ENCODE measurements at places on chromosomes 2 and 18. TPM values are rescaled to one million over a fixed set of nuclear protein-coding genes. Genes with fewer than 3 reads are reported as not detected.

Gene REG3G
- not detected for total RNA-seq

Gene MFSD2B
- 0.30 TPM for total RNA-seq

Gene FLACC1
- total RNA-seq = 7.5 TPM

Gene ANKRD30BL
- not detected for total RNA-seq

Gene DYNC2LI1
- total RNA-seq = 10.9 TPM

Gene RUFY4
- total RNA-seq = not detected

Gene SERPINB10
- total RNA-seq = not detected

DNA sequence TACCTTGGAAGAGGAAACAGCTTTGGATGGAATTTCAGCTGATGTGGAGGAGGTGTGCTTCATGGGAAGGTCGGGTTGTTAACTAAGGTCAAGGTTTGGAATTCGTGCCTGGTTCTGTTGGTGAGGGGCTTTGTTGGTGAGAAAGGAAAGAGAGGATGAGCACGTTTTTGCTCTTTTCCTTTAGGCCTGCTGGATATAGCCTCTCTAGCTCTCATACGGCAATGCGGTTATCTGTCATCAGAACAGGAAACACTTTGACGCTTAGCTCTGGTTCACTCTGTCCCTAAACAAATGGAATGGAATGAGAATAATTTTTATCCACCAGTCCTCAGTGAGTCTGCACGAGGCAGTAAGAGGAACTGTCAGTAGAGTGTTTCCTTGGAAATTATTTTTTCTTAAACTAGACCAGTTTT, 169.7 kb upstream of the NOSTRIN start:
- peaks cover 50% of the 10 kb centered on the region for H3K4me1 ChIP-seq
- peak overlapping the region; percentile 89 for H3K27ac ChIP-seq
- DNase-seq = no peak
- no peak overlapping the region for H3K4me3 ChIP-seq
- no peaks in the 10 kb centered on the region for H3K27me3 ChIP-seq

DNA sequence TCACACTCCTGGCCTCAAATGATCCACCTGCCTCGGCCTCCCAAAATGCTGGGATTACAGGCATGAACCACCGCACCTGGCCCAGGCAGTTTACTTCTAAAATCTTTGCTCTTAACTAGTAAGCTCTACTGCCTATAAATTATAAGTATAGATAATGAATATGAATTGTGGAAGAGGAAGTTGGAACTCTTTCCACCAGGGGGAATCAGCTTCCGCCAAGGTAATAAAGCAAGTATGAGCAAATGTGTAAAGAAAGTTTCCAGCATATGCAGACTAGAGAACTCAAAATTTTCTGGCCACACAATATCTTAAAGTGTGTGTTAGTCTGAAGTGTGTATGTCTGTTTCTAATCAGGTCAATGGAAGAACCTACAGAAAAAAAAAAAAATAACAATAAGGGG, 68.1 kb downstream of the RMDN2 start:
- H3K27me3 ChIP-seq = no peaks in the 10 kb centered on the region
- no peak overlapping the region for H3K4me3 ChIP-seq
- no peak for DNase-seq
- H3K4me1 ChIP-seq = no peaks in the 10 kb centered on the region
- H3K36me3 ChIP-seq = peaks cover 2% of the 10 kb centered on the region

DNA sequence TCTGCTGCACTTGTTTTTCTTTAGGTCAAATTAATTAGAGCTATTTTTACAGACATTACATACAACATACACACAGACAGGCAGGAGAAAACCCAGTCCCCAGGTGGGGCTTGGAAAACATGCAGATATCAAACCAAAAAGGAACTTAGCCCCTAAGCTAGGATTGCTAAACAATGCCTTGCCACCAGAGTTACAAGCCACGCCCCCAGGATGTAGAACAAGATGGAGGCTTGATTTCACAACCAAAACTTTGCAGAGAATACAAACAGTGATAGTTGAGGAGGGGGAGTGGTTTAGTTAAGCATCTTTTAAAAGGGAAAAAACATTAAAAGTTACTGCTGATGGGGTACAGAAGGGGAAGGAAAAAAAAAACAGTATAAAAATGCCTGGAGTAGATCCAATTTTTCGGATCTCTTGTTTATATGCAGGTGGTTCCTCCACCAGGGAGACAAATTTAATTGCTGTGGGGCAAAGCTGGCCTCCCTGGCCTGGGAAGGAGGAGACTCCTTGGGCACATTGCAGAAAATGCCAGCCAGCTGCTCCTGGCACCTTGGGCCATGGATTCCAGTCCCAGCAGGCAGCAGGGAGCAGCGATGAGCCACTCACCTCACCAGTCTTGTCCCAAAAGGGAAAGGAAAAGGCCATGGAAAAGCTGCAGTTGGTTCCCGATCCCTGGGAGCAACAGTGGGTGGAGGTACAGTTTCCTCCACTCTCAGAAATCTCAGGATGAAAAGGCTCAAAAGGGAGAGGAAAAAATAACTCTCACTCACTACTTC, 348.4 kb upstream of the REG3G start:
- H3K27me3 ChIP-seq = no peaks in the 10 kb centered on the region
- H3K36me3 ChIP-seq = no peaks in the 10 kb centered on the region
- H3K4me3 ChIP-seq = no peak overlapping the region
- no peak overlapping the region for H3K27ac ChIP-seq

DNA sequence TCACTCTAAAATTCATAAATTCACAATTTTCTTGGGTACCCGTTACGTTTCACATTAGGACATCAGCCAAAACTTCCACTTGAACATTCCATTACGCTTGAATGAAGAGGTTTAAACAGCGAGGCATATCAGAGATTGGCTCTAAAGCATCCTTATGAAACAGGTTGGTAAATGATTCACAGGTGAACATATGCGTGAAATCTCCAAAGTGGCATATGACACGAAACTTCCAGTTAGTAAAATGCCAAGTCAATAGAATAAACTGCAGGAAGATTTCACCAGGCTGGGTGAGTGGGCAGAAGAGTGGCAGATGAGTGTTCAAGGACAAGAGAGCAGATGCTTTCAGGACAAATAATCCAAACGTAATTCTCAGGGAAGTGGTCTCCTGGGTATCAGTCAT, 33.9 kb upstream of the GLS start:
- DNase-seq = no peak
- H3K4me3 ChIP-seq = no peak overlapping the region
- no peak overlapping the region for H3K27ac ChIP-seq
- H3K4me1 ChIP-seq = no peaks in the 10 kb centered on the region

DNA sequence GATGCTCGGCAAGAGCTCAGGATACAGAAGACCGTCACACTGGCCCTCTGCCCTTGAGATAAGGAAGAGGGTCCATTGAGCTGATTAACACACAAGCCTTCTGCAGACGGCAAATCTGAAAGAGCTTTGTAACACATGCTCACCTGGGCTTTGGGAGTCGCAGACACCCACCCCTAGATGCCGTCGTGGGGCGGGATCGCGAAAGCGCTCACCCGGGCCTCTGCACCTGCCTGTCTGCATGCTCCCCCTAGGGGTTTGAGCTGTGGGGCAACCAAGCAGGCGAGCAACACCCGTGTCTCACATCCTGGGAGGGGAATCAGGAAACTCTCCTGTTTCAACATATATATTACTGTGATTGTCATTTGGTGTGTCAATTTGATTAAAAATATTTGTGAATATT, 99.8 kb upstream of the KCNH7 start:
- DNase-seq = no peak
- no peaks in the 10 kb centered on the region for H3K27me3 ChIP-seq
- no peaks in the 10 kb centered on the region for H3K36me3 ChIP-seq
- no peaks in the 10 kb centered on the region for H3K4me1 ChIP-seq

DNA sequence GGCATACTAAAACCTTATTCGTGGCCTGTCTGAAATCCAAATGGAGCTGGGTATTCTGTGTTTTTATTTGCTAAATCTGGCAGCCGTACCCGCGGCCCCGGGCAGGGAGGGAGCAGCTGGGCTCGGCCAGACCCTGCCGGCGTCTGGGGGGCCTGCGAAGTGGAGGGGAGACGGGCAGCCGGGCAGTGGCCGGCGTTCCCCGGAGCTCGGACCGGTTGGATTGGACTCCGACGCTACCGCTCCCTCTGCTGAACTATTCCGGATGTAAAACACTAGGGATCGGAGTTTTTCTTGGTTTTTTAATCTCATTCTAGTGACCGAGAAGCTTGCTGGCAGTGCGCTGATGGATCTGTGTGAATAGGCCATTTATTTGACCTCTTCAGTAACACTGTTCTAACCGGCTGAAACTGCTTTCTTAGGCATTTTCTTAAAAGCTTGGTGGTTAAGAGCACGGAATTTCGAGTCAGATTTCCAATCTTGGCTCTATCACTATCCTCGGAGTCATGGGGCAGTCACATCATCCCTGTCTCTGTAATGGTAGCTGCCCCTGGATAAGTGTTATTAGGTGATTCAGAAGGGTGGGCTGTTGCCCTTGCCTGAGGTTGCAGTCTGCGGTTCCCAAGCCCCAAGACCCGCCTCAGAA, 694 bp downstream of the UNC50 start:
- peak overlapping the region; percentile 95 for H3K27ac ChIP-seq
- H3K4me3 ChIP-seq = peak overlapping the region; percentile 93
- H3K36me3 ChIP-seq = peaks cover 41% of the 10 kb centered on the region
- DNase-seq = no peak

- no peaks in the 10 kb centered on the region for H3K36me3 ChIP-seq
- DNase-seq = no peak
- no peaks in the 10 kb centered on the region for H3K4me1 ChIP-seq
- no peaks in the 10 kb centered on the region for H3K27me3 ChIP-seq
- H3K4me3 ChIP-seq = no peak overlapping the region
Observed at GRCh38 chr2:231563378-231563961, 29.2 kb upstream of the TEX44 start.

GRCh38 chr18:32425466-32425865, 45.2 kb downstream of the GAREM1 start:
- DNase-seq = no peak
- H3K4me3 ChIP-seq = no peak overlapping the region
- peaks cover 81% of the 10 kb centered on the region for H3K4me1 ChIP-seq
- no peaks in the 10 kb centered on the region for H3K36me3 ChIP-seq

DNA sequence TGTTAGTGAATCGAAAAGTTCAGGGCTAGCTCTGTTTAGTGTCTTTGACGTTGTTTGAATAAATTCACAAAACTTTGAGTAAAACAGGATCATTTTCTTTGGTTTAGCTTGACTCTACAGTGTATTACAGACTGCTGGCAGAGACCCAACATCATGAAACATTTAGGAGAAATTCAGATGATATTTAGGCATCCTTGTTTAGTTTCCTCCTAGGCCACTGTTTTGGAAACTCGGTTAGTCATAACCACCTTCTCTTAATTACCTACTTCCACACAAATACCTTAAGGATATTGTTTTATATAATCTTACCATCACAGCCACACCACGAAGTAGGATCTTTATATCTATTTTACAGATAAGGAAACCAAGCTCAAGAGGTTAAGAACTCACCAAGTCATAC, 7.8 kb downstream of the LIMS1 start:
- H3K27me3 ChIP-seq = no peaks in the 10 kb centered on the region
- H3K4me3 ChIP-seq = no peak overlapping the region
- no peak overlapping the region for H3K27ac ChIP-seq

DNA sequence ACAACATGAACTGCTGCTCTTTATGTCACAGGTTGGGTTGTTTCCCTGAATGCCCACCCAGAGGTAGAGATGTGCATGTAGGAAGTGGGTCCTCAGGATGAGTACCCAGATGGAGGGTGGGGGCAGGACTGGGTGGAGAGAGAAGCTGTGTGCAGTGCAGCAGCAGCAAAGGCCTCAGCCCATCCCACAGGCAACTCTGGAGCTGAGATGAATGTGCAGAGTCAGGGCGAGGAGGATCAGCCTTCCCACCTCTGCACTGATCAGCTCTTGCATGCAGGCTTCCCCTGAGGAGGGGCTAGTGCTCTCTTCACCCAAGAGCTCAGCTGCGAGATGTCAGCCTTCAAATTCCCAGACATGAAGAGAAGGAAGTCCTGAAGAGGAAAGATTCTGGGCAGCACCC, 326.2 kb upstream of the RAB6C start:
- H3K4me3 ChIP-seq = no peak overlapping the region
- H3K27ac ChIP-seq = no peak overlapping the region
- H3K4me1 ChIP-seq = no peaks in the 10 kb centered on the region

- no peak overlapping the region for H3K27ac ChIP-seq
- no peaks in the 10 kb centered on the region for H3K4me1 ChIP-seq
- no peak overlapping the region for H3K4me3 ChIP-seq
- no peaks in the 10 kb centered on the region for H3K27me3 ChIP-seq
Observed at GRCh38 chr2:20706786-20707185, 39.8 kb downstream of the GDF7 start.

- H3K27ac ChIP-seq = no peak overlapping the region
- H3K4me1 ChIP-seq = no peaks in the 10 kb centered on the region
- no peaks in the 10 kb centered on the region for H3K27me3 ChIP-seq
- H3K4me3 ChIP-seq = no peak overlapping the region
- peaks cover 6% of the 10 kb centered on the region for H3K36me3 ChIP-seq
- no peak for DNase-seq
Observed at GRCh38 chr2:45390441-45390840, 220.6 kb downstream of the SRBD1 start.

DNA sequence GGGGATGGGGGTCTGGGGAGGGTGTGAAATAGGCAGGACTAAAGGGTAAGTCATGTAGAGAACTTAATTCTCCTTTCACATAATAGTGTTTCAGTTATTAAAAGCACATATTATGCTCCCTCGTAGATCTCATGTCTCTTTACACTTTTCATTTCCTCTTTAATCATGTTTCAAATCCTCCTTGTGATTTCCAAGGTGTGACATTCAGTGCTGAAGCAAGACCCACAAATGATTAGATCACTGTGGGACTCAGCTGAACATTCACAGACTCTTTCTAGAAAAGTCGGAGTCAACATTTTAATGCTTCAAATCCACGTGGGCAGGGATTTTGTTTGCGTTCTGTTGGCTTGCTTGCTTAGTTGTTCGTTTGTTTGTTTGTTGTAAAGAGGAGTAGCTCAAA, 34.7 kb upstream of the CALCRL start:
- no peaks in the 10 kb centered on the region for H3K36me3 ChIP-seq
- no peak for DNase-seq
- H3K4me1 ChIP-seq = no peaks in the 10 kb centered on the region
- no peak overlapping the region for H3K27ac ChIP-seq

DNA sequence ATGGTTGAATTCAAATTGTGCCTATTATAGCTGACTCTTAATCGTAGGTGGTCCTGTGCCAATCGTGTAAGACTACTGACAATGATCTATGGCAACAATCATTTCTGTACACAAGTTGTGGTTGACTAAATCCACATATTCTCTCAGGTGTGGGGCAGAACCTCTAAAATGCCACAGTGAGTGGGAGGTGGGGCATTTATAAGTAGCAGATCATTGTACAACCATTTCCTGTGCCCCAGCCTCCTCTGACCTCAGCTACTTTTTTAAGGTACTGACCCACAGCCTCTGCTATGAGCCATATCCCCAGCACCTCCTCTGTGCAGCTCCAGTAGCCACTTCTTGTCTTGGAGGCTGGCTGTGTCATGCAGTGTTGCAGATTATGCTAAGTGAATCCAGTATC, 48.6 kb upstream of the RAPH1 start:
- H3K27me3 ChIP-seq = no peaks in the 10 kb centered on the region
- DNase-seq = no peak
- H3K4me3 ChIP-seq = no peak overlapping the region

DNA sequence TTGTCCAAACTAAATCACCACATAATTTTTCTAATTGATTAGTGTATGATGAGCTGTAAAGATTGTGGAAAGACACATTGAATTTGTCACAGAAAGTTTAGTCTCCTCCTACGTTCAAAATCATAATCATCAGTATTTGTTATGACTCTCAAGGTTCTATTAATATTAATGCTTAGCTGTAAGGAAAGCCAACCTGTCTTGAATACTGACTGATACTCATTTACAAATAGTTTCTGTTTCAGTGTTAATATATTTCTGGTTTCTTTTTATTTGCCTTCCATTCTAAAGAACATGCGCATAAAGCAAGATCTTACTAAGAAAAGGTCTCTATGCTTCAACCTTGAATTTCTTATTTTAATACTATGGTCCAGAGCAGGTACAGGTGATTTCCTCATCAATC, 55.1 kb downstream of the CPS1 start:
- H3K27ac ChIP-seq = no peak overlapping the region
- H3K27me3 ChIP-seq = no peaks in the 10 kb centered on the region
- DNase-seq = no peak
- no peak overlapping the region for H3K4me3 ChIP-seq
